CD14-positive monocyte (primary cell): ENCODE measurements at places on chromosomes 11 and 22. TPM values are rescaled to one million over a fixed set of nuclear protein-coding genes. Genes with fewer than 3 reads are reported as not detected.

The POLD4 gene
- 176 TPM for polyA plus RNA-seq

The SLC22A6 gene
- polyA plus RNA-seq: not detected

The FERMT3 gene
- polyA plus RNA-seq: 421 and 574 TPM in 2 replicates

- no peaks in the 10 kb centered on the region for H3K36me3 ChIP-seq
- no peaks in the 10 kb centered on the region for H3K4me1 ChIP-seq
- no peak overlapping the region for H3K27ac ChIP-seq
These were observed 256.0 kb downstream of the ETS1 start for GRCh38 chr11:128331317-128331716.

GRCh38 chr11:64842366-64842759 lies 2.1 kb downstream of the CDC42BPG start:
- no peak overlapping the region for H3K4me3 ChIP-seq
- no peak for DNase-seq
- no peak overlapping the region for H3K27ac ChIP-seq
- H3K36me3 ChIP-seq: no peaks in the 10 kb centered on the region
- peaks cover 10% of the 10 kb centered on the region for H3K27me3 ChIP-seq
- H3K4me1 ChIP-seq: peaks cover 22% of the 10 kb centered on the region

GRCh38 chr22:31295831-31296657 lies 3.8 kb upstream of the PIK3IP1 start:
- no peak overlapping the region for H3K4me3 ChIP-seq
- no peaks in the 10 kb centered on the region for H3K36me3 ChIP-seq

The MOGAT2 gene
- polyA plus RNA-seq: not detected

The NAT10 gene
- polyA plus RNA-seq: 10.1 TPM

DNA sequence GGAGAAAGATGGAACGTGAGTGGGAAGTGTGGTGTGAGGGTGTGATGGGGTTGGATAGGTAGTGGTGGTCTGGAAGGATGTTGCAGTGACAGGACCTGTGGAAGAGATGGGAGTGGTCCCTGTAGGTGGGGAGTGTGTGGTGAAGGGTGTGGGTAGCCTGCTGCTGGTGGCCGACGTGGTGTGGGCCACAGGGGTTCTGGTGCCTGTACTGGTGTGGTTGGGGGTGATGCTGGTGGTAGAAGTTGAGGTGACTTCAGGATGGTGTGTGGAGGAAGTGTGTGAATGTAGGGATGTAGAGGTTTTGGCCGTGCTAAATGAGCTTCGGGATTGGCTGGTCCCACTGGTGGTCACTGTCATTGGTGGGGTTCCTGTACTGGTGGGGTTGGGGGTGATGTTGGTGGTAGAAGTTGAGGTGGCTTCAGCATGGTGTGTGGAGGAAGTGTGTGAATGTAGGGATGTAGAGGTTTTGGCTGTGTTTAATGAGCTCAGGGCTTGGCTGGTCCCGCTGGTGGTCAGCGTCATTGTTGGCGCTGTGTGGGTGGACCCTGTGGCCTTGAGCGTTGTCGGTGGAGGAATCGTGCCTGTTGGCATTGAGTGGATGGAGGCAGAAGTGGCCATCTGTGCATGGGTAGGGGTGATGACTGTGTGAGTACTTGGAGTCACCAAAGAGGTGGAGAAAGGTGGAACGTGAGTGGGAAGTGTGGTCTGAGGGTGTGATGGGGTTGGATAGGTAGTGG lies 19.1 kb downstream of the MUC6 start:
- H3K27ac ChIP-seq: no peak overlapping the region
- no peaks in the 10 kb centered on the region for H3K27me3 ChIP-seq
- peak; percentile 15 for DNase-seq
- no peak overlapping the region for H3K4me3 ChIP-seq

The OR6T1 gene
- polyA plus RNA-seq: not detected in 2 replicates

DNA sequence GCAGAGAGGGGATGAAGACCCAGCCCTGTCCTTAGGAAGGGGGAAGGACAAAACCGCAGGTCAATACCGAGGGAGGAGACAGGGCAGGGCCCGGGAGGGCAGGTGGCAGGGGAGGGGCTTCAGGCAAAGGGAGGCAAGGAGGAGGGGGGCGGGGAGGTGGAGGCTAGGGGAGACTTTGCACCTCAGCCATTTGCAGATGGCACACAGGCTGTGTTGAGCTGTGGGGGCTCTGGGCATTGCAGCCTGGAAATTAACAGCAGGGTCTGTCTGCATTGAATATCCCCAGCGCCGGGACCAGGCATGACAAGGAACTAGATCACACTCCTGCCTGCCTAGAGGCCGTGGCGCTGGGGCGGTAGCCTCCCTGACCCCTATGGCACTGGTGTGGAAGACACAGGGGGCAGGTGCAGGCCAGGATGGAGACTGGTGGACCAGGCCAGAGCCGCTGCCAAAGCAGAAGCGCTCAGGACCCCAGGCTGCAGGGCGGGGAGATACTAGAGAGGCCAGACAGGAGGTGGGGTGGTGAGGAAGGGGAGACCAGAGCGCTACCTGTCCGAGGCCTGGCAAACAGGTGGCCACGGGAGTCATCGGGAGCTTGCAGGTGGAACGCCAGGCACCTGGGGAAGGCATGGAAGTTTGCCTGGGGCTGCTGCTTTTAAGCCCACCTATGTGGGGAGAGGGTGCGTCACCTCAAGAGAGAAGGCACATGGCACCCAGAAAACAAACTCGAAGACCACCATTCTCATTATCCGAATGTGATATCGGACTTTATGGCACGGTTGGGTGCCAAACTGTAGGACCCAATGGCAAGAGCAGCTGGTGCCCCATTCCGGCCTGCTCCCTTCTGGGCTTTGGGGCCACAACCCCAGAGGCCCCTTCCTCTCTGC lies 11.5 kb downstream of the CBX6 start:
- no peak overlapping the region for H3K27ac ChIP-seq
- H3K4me1 ChIP-seq: peaks cover 11% of the 10 kb centered on the region
- H3K27me3 ChIP-seq: no peaks in the 10 kb centered on the region
- DNase-seq: no peak
- no peak overlapping the region for H3K4me3 ChIP-seq

- DNase-seq: no peak
- no peaks in the 10 kb centered on the region for H3K36me3 ChIP-seq
- no peak overlapping the region for H3K4me3 ChIP-seq
- no peaks in the 10 kb centered on the region for H3K4me1 ChIP-seq
These were observed 67.0 kb upstream of the EIF3D start for GRCh38 chr22:36595940-36596339.

The FANCF gene
- polyA plus RNA-seq: 2.8 TPM

DNA sequence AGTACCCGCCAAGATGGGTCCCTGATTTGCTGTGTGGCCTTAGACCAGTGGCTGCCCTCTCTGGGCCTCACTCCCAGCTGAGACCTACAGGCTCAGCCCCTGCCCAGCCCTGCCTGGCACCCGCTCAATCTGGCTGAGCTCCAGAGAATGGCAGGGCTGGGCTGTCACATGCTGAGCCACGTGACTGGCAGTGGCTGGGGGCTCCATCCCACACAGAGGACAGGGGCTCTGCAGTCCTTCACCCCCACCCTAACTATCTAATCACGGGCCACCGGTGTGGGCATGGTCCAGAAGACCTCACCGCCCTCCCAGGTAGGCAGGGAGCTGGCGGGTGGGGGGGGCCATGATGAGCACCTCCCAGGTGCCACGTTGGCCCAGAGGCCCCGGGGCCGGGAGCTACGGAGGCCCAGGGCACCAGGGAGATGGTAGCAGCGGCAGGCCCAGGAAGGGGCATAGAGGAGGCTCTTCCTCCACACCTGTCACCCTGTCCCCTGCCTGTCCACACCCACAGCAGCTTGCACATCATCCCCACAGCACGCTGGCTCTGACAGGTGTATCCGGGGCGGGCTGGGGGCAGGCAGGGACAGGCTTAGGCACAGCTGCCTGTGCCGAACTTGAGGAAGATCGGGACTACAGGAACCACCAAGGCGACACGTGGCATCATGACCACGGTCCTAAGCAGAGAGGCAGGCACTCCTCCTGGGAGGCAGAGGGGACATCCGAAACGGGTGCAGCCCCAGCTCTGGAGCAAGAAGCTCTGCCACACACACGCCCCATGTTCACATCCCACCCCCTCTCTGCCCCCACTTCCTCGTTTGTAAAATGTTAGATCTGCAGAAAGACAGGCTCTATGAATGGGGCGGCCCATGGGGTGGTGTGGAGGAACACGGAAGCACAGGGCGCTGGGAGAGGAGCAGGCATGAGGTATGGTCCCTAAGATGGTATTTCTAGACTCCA lies 1.5 kb upstream of the ALDH3B1 start:
- H3K27me3 ChIP-seq: no peaks in the 10 kb centered on the region
- H3K27ac ChIP-seq: peak overlapping the region; percentile 90
- peaks cover 80% of the 10 kb centered on the region for H3K4me1 ChIP-seq
- H3K36me3 ChIP-seq: no peaks in the 10 kb centered on the region
- peak; percentile 62 for DNase-seq

DNA sequence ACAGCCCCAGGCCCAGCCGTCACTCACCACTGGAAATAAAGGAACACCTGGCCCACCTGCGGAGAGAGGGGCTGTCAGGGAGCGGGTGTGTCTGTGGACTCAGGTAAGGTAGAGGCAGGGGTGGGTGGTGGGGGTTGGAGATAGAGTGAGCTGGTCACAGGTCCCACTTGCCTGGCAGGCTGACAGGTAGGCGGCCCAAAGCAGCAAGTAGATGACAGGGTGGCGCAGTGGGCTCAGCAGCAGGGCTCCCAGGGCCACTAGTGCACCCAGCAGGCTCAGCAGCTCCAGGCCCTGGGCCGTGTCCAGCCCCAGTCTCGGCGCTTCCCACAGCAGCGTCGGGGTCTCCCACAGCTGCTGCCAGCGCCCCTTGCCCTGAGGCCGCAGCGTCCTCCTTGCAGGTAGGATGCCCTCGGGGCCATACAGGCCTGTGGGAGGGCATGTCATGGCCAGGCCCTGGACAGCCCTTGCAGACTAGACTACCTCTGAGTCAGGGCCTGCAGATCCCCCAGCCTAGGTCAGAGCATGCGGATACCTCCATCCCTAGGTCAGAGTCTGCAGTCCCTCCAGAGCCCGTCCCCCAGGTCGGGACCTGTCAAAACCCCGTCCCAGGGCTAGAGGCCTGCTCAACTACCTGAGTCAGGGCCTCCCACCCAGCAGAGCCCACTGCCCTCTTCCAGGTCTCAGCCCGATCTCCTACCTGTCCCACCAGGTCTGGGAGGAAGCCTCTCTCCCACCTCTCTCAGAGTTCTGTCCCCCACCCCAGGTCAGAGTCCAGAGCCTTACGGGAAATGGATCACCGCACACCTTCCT lies 686 bp downstream of the LMF2 start:
- H3K4me3 ChIP-seq: peak overlapping the region; percentile 98
- no peaks in the 10 kb centered on the region for H3K27me3 ChIP-seq
- peak; percentile 32 for DNase-seq
- peaks cover 36% of the 10 kb centered on the region for H3K36me3 ChIP-seq

GRCh38 chr11:61697078-61697502 lies 16.9 kb downstream of the DAGLA start:
- no peaks in the 10 kb centered on the region for H3K36me3 ChIP-seq
- no peaks in the 10 kb centered on the region for H3K27me3 ChIP-seq
- H3K4me3 ChIP-seq: no peak overlapping the region
- H3K27ac ChIP-seq: peak overlapping the region; percentile 87
- peaks cover 82% of the 10 kb centered on the region for H3K4me1 ChIP-seq
- no peak for DNase-seq

DNA sequence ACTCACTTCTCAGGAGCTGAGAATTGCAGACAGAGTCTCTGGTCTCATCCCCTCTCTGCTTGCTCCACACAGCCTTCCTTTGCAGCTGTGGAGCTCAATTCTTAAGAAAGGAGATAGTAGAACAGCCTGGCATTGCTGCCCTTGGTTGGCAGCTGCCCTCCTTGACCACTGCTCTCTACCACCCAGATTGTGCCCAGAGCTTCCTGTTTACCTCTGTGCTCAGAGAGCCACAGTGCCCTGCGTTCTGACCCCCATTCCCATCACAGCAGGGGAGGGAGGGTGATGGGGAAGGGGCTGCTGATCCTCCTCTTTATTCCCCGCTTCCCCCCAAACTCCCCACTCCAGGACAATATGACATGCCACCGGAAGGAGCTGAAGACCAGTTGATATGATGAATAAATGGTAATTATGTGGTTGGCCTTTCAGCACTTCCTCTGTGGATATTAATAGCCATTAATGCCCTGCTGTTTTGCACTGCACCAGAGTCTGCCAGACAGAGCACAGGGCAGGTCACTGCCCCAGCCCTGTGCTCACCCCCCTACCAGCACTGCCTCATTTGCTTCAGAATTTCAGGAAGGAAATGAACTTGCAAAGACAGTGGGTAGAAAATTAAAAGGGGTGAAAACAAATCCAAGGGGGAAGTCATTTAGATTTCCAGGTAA lies 426.8 kb upstream of the CADM1 start:
- peaks cover 53% of the 10 kb centered on the region for H3K4me1 ChIP-seq
- peaks cover 3% of the 10 kb centered on the region for H3K27me3 ChIP-seq
- peak overlapping the region; percentile 54 for H3K4me3 ChIP-seq
- peak overlapping the region; percentile 83 for H3K27ac ChIP-seq

GRCh38 chr11:74121804-74122203 lies 49.0 kb downstream of the C2CD3 start:
- H3K27me3 ChIP-seq: no peaks in the 10 kb centered on the region
- H3K27ac ChIP-seq: no peak overlapping the region
- no peaks in the 10 kb centered on the region for H3K4me1 ChIP-seq
- DNase-seq: no peak

DNA sequence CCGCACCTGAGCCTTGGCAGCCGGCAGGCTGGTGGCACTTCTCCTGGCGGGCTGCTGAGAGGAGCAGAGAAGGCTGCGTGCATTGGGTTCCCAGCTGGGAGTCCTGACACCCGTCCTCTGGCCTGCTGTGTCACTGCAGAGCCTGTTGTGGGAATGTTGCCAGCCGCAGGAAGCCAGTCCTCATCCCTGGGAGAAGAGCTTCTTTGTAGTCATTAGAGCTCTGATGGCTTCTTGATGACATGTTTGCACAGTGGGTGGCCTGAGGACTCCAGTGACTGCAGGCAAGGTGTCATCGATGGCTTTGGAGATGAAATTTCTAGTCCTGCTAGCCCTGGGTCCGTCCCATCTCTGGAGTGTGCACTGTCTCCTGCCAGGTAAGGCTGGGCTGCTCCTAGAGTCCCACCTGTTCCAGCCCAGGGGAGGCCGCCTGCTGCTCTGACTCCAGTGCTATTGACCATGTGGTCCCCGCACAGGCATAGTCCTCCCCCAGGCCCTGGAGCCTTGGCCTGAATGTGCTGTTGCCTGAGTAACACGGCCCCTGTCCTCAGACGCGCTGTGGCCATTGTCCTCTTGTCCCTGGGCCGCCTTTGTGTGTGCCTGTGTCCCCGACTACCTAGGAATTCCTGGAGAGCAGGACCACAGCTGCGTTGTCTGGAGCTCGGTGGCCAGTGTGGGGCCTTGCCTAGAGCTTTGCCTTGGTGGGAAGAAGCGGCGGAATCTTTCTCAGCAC lies 129.2 kb downstream of the CACNA1I start:
- no peak for DNase-seq
- no peaks in the 10 kb centered on the region for H3K27me3 ChIP-seq
- no peak overlapping the region for H3K27ac ChIP-seq
- no peaks in the 10 kb centered on the region for H3K4me1 ChIP-seq

DNA sequence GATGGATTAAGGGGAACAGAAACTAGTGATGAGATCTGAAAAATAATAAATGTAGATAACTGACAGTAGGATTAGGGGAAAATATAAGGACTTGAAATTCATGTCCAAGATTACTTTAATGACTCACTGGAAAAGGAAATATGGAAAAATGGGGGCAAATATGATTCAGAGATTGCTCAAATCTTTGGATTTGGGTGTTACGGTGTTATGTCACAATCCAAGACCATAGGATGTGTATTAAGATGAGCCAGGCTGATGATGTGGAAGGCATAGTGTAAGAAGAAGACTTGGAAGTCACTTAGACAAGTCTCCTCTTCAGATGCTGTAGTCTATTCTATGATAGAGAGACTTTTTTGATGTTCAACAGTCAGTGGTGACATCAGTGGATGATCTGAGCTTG lies 323.7 kb downstream of the LUZP2 start:
- H3K4me3 ChIP-seq: no peak overlapping the region
- no peak for DNase-seq
- H3K4me1 ChIP-seq: no peaks in the 10 kb centered on the region
- no peaks in the 10 kb centered on the region for H3K36me3 ChIP-seq
- no peaks in the 10 kb centered on the region for H3K27me3 ChIP-seq
- no peak overlapping the region for H3K27ac ChIP-seq

The RBFOX2 gene
- polyA plus RNA-seq: not detected
